Activated naive CD8-positive, alpha-beta T cell treated with anti-CD3 and anti-CD28 coated beads for 36 hours (primary cell): ENCODE measurements at places on chromosomes 13 and 19.

DNA sequence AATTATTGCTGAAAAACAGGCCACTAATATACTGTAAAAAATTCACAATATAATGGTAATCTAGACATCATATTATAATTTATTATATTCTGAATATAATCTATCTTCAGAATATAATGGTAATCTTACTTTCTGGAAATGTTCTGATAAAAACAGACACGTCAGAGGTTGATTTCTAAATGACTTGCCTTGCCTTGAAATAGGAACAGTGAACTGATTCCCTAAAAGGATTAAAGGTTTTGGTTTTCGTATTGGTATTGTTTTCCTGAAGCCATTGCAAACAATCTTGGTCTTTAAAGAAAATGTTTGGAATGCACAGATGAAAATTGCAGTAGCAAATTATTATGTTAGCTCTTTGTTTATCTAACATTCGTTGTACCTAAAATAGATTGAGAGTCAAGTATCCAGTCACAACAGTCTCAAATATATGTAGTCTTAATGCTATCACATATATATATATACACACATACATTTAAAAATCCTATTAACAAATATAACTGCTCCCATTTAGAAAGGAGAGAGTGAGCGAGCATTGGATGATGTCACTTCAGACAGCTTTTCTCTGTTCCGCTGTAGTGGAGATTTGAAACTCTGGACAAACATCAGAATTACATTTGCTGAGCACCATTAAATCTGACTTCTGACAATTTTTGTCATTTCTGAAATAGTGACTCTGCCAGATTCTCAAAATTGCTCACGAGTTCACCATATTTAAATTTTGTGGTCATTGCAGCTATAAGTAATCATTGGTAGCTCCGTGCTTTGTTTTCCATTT, 1.7 kb downstream of the ITM2B start:
- DNase-seq: no peak

DNA sequence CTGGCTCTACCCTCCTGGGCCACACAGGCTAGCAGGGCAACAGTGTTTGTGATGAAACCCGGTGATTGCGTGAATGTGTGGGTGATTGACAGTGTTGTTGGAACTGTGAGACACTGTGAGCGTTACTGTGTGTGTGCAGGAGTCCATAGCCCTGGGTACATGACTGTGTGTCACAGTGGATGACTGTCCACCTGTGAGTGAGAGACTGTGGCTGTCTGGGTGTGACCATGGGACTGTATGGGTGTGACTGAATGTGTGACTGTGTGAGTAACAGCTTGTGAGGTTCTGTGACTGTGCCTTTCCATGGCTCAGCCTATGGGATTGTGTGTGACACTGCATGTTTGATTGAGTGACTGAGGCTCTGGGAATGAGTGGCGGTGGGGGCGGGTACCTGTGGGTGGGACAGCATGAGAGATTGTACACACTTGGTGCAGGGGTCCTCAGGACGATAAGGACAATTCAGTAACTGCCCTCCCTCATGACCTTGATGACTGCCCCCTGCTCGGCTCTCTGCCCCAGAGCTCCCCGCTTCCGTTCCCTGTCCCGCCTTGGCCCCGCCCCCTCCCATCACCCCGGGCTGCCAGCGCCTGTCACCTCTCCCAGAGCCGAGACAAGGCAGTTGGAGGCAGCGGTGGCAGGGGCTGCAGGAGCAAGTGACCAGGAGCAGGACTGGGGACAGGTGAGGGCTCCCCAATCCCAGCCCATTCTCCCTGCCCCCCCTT, at the start of gene GIPR:
Gene GIPR, plus strand, starts transcription at position 602 of the 722 bp plus-strand sequence. CDS start 1,300 bp downstream, outside the sequence.
- DNase-seq: peak; percentile 68

GRCh38 chr13:38444904-38445303, 95.3 kb downstream of the UFM1 start:
- DNase-seq: no peak

- peak; percentile 60 for DNase-seq
Measured at GRCh38 chr19:10388957-10389356, 8.6 kb upstream of the TYK2 start.

- DNase-seq: no peak
Measured at GRCh38 chr19:5186293-5187050, 154.1 kb downstream of the PTPRS start.

- DNase-seq: no peak
Measured at GRCh38 chr19:39969681-39970424, 1.1 kb upstream of the PSMC4 start.

- no peak for DNase-seq
Measured at GRCh38 chr19:8039231-8039630, 13.3 kb upstream of the CCL25 start.

DNA sequence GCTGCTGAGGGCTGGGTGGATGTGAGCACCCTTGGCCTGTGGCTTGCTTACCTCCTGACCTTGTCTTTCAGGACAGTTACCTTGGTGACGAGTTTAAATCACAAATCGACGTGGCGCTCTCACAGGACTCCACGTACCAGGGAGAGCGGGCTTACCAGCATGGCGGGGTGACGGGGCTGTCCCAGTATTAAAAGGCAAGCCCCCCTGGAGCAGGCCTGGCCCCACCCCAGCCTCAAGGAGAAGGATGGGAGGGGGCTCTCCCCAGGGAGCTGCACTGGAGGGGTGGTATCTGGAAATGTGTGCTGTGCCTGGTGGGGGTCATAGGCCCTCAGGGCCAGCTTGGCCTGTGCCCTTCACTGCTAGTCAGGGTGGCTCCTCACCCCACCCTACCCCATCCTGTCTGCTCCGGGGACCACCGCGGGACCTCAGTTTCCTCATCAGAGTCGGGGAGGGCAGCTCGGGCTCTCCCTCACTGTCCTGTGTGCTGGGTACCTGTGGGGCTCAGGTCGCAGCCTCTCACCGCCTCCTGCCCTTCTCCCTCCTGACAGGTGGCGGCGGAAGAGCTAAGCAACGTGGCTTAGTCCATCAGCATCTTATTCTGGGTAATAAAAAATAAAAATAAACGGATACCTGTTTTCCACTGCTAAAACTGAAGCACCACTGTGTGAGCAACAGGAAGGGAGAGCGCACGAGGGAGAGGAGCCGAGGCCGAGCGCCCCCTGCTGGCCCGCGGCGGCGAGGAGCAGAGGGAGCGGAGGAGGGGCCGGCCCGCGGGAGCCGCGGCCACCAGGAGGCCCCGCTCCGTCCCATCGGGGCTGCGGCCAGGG, 29.8 kb downstream of the CERS1 start:
- peak; percentile 72 for DNase-seq

GRCh38 chr19:12687496-12688196, at the start of gene GNG14:
TSS of gene GNG14 (plus strand) at chr19:12687998. CDS start at chr19:12688049, 51 bp downstream.
- no peak for DNase-seq

GRCh38 chr13:93416736-93417355, 190.2 kb downstream of the GPC6 start:
- DNase-seq: no peak

GRCh38 chr19:20078581-20079031, 806 bp downstream of the ZNF90 start:
- DNase-seq: peak; percentile 46

- DNase-seq: peak; percentile 69
Measured at GRCh38 chr19:53906211-53907192, 2.6 kb upstream of the CACNG7 start.

- DNase-seq: no peak
Measured at GRCh38 chr13:76029088-76029487, 393.0 kb downstream of the LMO7 start.

DNA sequence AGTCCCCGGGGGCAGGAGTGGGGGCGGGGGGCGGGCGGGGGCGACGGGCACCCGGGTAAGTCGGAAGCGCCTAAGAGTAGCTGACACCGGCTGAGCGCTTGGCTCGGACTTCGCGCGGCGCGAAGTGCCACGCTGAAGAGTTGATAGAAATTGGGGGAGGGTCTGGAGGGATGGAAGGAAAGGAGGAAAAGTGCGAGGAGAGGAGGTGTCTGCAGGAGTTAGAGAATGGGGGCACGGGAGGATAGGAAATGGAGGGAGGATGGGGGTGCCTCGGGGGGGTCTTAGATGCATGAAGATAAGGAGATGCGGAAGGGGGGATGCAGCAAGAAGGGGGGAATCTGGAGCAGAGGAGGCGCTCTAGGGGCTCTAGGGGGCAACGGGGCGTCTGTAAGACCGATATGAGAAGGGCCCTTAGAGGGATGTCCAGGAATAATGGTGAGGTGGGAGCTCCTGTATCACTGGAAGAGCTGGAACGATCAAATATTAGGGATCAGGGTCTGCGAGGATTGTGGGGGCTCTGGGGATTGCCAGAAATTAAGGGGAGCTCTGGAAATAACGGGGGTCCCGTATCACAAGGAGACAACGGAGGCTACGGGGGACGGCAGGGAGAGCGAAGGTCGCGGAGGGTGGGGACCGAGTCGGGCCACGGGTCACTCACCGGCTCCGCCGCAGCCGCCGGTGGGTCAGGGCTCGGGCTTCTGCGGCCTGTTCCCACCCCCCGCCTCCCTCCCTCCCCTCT, at the start of gene MYPOP:
Gene MYPOP, minus strand, starts transcription at position 702 of the 739 bp plus-strand sequence. CDS start 840 bp downstream, outside the sequence.
- DNase-seq: no peak

DNA sequence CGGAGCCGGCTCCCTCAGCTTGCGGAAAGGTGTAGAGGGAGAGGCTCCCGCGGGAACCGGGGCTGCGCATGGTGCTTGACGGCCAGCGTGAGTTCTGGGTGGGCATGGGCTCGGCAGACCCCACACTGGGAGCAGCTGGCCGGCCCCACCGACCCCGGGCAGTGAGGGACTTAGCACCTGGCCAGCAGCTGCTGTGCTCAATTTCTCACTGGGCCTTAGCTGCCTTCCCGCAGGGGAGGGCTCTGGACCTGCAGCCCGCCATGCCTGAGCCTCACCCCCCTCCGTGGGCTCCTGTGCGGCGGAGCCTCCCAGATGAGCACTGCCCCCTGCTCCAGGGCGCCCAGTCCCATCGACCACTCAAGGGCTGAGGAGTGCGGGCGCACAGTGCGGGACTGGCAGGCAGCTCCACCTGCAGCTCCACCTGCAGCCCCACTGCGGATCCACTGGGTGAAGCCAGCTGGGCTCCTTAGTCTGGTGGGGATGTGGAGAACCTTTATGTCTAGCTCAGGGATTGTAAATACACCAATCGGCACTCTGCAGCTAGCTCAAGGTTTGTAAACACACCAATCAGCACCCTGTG, 1141.8 kb downstream of the PCDH17 start:
- no peak for DNase-seq

DNA sequence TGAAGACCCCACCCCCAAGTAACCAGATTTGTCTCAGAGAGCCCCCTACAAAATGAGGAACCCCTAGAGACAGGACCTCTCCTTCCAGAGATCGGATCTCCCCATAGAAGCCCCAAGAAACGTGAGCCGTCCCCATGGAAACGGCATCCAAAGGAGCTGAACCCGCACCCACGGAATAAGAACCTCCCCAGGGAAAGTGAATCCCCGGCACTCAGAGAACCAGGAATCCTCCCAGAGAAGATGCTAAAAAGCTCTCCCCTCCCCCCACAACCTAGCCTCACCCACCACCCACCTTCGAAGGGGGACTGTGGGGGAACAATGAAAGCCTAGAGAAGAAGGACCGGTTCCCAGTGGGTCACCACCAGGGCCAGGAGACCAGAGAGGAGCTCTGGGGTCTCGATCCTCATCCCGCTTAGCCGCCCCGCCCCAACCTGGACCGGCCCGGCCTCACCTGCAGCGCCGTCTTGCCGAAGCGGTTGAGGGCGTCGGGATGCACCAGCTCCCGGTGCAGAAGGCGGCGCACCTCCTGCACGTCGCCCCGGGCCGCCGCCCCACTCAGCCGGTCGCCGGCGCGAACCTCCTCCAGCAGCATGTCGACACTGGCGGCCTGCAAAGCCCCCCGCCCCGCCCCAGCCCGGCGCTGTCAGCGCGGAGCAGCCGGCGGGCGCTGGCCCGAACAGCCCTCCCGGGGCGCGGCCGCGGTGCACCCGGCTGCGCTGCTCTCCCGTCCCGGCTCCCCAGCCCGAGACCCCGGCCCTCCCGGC, 535 bp downstream of the CDKN2D start:
- peak; percentile 80 for DNase-seq

DNA sequence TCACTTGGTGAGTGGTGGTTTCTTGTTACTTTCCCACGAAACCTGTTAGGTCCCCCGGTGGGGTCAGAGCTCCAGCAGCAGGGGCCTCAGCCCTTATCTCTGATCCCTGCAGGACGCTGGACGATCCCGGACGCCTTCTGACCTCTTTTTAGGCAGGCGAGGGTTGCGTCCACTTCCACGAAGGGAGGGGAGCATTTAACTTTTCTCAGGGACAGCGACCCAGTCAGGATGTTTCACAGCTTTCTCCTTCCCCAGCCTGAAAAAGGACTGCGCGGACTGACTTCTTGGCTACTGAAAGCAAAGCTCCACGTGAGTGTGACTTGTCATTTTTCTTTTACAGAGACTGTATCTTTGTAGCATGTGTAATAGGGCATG, 692 bp downstream of the ZNF234 start:
- no peak for DNase-seq

GRCh38 chr13:103066781-103067345, 646 bp upstream of the SLC10A2 start:
- DNase-seq: no peak

DNA sequence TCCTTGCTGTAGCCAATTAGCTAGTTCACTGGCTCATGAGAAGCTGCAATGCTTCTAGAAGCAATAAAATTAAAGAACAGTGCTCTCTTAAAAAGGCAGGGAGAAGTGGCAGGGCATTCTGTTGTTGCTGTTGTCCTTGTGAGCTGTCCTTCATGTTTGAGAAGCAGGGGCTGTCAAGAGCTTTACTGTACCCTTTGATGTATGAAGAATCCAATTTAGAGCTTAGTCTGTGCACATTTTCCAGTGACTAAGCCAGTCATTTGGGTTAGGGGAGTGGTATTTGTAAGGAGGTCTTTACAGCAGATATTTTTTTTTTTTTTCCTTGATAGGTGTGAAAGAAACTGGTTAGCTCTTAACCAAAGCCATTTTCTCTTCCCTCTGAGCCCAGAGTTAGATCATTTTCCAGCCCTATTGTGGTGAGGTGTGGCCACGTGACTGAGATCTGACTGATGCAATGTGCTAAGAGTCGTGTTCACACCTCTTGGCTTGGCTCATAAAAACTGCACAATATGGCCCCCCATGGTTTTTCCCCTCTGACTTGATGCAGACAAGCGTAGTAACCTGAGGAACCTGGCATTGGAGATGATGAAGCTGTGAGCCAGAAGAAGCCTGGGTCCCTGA, 309.6 kb upstream of the TMTC4 start:
- DNase-seq: no peak

GRCh38 chr19:45852145-45852750, 10.7 kb downstream of the SYMPK start:
- no peak for DNase-seq
